ENCODE measurements at places on chromosomes 5 and 9.
A peak's percentile ranks its signal among the peaks of the same experiment; 100 is the strongest.

- no peak for DNase-seq
Observed at GRCh38 chr5:108579236-108579635, 168.5 kb upstream of the FER start.

GRCh38 chr5:574906-575305 is 37.2 kb upstream of the CEP72 start:
- DNase-seq, result no peak

GRCh38 chr5:17099946-17100345 is 117.5 kb upstream of the BASP1 start:
- no peak for DNase-seq

GRCh38 chr9:124130277-124131075 is 118.9 kb downstream of the LHX2 start:
- DNase-seq, result no peak

DNA sequence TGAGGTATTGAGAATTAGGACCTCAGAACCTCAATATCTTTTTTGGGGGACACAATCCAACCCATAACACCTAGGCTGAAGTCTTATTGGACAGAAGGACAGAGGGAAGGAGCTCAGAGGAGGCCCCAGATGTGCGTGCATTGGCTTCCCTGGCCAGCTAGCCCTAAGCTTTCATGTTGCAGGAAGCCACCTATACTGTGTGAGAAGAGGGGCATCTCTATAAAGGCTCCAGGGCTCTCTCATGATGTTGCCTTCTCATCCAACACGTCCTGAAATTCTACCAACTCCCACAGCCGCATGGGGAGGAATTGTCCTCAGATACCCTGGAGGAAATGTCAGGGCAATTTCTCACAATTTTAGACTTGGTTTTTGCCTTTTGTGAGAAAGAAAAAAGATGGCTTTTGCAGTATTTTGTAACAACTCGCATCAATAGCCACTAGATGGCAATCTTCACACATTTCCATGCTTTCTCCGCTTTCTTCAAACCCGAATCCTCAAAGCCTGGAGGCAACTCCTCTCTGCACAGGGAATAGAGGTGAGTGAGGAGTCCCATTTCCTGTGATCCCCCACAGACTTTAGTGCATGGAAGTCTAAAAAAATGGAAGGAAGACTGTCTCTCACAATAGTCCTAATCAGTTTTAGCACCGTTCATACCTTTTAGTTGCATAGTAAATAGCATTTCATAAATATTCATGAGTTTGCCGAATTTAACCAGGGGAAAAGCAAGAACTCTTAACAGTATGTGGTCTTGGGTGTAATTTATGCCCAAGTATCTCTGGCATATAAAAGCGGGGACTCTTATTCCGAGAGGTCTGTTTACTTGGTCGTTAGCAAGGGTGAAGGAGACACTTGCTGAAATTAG is 7.4 kb upstream of the PPP3R2 start:
- DNase-seq, result peak; percentile 38

DNA sequence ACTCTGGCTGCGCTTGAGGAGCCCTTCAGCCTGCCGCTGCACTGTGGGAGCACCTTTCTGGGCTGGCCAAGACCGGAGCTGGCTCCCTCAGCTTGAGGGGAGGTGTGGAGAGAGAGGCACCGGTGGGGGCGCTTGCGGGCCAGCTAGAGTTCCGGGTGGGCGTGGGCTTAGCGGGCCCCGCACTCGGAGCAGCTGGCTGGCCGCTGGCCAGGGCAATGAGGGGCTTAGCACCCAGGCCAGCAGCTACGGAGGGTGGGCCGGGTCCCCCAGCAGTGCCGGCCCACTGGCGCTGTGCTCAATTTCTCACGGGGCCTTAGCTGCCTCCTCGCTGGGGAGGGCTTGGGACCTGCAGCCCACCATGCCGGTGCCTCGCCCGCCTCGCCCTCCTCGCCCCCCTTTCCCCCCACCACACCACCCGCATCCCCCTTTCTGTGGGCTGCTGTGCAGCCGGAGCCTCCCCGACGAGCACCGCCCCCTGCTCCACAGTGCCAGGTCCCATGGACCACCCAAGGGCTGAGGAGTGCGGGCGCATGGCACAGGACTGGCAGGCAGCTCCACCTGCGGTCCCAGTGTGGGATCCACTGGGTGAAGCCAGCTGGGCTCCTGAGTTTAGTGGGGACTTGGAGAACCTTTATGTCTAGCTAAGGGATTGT is 954.5 kb downstream of the DTWD2 start:
- no peak for DNase-seq

- DNase-seq, result no peak
Observed at GRCh38 chr5:149337736-149338135, 7.6 kb upstream of the GRPEL2 start.

DNA sequence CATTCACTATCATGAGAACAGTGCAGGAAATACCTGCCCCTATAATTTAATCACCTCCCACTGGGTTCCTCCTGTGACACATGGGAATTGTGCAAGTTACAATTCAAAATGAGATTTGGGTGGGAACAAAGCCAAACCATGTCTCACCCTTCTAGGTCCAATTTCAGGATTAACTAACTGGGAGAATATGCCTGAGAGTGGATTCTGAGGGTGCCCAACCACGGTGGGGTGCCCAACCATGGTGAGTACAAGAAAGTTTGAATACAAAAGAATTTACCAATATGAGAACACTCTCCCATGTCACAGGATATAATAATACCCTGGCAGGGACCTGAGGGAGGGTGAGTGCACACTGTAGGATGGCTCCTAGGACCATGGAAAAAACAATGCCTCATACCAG is 17.2 kb upstream of the GDA start:
- no peak for DNase-seq

DNA sequence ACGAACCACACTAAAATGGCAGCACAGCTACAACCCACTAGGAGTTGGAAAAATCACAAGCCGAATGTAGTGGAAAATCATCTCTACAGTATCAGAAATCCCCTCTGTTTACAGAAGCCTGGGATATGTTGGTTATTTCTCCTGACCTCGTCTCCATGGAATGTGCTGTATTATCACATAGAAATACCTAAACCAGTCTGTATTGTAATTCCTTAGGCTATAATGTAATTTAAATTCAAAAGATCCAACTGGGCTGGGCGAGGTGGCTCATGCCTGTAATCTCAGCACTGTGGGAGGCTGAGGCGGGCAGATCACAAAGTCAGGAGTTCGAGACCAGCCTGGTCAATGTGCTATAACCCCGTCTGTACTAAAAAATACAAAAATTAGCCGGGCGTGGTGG is 244.8 kb upstream of the MPDZ start:
- DNase-seq, result no peak
